Thoracic aorta (tissue), 2 donors: ENCODE measurements at places on chromosomes 5 and 9. TPM values are rescaled to one million over a fixed set of nuclear protein-coding genes. Genes with fewer than 3 reads are reported as not detected.

Gene SRD5A1
- 7.6 TPM for total RNA-seq

- no peak for DNase-seq
- H3K4me1 ChIP-seq: no peaks in the 10 kb centered on the region
- H3K36me3 ChIP-seq: no peaks in the 10 kb centered on the region
- H3K4me3 ChIP-seq: no peak overlapping the region
- H3K27ac ChIP-seq: no peak overlapping the region
These were observed 47.2 kb downstream of the GLDC start for GRCh38 chr9:6598249-6598725.

Gene CDC25C
- not detected for total RNA-seq

Gene EIF4E1B
- total RNA-seq: not detected

DNA sequence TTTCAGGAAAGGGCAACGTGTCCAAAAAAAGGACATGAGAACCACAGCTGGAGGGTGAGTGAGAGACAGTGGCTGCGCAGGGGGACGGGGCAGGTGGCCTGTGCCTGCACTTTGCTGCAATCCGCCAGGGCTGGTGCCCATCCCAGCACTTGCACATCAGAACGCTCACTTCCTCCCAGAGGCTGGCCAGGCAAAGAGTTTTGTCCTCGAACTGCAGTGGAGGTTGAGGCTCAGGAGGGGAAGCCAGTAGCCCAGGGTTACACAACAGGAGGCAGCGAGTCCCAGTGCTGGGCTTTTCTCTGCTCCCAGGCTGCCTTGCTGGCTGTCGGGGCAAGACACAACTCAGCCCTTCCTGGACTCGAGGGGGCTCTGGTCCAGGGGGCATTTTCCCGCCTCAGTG, 33.1 kb downstream of the CRB2 start:
- no peaks in the 10 kb centered on the region for H3K36me3 ChIP-seq
- no peak for DNase-seq
- no peaks in the 10 kb centered on the region for H3K27me3 ChIP-seq
- H3K4me1 ChIP-seq: no peaks in the 10 kb centered on the region
- H3K27ac ChIP-seq: no peak overlapping the region
- H3K4me3 ChIP-seq: no peak overlapping the region

DNA sequence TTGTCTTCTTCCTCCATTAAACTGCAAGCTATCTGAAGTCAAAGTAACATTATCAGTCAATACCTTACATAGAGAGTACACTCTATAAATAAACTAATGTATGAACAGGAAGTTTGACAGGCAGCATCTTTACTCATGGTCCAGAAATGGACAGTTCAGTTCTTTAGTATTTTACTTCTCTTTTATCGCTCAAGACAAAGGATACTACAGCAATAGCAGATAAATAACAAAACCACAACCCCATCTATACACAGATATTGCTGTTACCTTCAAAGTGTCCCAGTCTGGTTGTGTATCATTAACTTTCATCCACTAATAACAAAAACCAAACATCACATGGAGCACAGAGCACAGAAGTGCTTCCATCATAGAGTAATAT, 46.4 kb downstream of the SEMA5A start:
- H3K36me3 ChIP-seq: no peaks in the 10 kb centered on the region
- no peak overlapping the region for H3K4me3 ChIP-seq
- no peak overlapping the region for H3K27ac ChIP-seq
- DNase-seq: no peak
- no peaks in the 10 kb centered on the region for H3K27me3 ChIP-seq
- H3K4me1 ChIP-seq: no peaks in the 10 kb centered on the region

- H3K4me3 ChIP-seq: no peak overlapping the region
- H3K27me3 ChIP-seq: no peaks in the 10 kb centered on the region
- peaks cover 8% of the 10 kb centered on the region for H3K4me1 ChIP-seq
- no peak overlapping the region for H3K27ac ChIP-seq
- no peak for DNase-seq
These were observed 254.2 kb downstream of the ARHGAP26 start for GRCh38 chr5:143024228-143024920.

GRCh38 chr5:56278335-56278753, 45.2 kb upstream of the ANKRD55 start:
- H3K36me3 ChIP-seq: no peaks in the 10 kb centered on the region
- H3K27me3 ChIP-seq: no peaks in the 10 kb centered on the region
- no peak overlapping the region for H3K4me3 ChIP-seq
- peaks cover 27% of the 10 kb centered on the region for H3K4me1 ChIP-seq
- no peak overlapping the region for H3K27ac ChIP-seq

Gene GRM6
- not detected for total RNA-seq

Gene NTRK2
- 27.9 TPM for total RNA-seq
